Stimulated activated CD8-positive, alpha-beta memory T cell treated with anti-CD3 and anti-CD28 coated beads, Interleukin-4, amount 100 ng/mL, for 24 hours (primary cell): ENCODE measurements at places on chromosomes 1 and 21.

DNA sequence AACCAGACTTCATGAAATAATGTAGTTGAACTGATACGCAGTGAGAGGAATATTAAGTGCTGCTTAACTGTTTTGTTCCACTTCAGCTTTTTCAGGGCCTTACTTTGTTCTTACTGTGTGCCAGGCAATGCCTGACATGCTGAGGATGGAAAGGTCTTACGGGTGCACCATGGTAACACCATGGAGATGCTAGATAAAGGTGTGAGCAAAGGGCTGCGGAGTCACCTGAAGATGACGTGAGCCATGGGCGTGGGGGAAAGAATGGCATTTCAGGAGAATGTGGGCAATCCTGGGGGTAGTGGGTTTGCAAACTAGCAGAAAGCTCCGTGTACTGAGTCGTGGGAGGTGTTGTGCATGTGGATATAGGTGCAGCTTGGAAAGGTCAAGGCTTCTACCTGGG lies 27.3 kb downstream of the MAN1C1 start:
- no peak for DNase-seq

DNA sequence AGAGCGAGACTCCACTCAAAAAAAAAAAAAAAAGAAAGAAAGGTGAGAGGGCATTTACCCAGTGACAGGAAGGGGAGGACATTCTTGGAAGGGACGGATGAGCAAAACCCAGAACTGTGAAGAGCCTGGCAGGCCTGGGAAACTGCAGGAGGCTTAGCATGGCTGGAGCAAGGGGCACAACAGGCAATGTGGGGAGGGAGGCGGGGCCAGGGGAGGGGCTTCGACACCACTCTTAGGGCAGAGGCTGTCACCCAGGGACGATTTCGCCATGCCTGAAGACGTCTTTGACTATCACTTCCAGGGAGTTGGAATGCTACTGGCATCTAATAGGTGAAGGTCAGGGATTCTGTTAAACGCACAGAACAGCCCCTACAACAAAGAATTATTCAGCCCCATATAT lies 184.0 kb downstream of the HUNK start:
- no peak for DNase-seq

DNA sequence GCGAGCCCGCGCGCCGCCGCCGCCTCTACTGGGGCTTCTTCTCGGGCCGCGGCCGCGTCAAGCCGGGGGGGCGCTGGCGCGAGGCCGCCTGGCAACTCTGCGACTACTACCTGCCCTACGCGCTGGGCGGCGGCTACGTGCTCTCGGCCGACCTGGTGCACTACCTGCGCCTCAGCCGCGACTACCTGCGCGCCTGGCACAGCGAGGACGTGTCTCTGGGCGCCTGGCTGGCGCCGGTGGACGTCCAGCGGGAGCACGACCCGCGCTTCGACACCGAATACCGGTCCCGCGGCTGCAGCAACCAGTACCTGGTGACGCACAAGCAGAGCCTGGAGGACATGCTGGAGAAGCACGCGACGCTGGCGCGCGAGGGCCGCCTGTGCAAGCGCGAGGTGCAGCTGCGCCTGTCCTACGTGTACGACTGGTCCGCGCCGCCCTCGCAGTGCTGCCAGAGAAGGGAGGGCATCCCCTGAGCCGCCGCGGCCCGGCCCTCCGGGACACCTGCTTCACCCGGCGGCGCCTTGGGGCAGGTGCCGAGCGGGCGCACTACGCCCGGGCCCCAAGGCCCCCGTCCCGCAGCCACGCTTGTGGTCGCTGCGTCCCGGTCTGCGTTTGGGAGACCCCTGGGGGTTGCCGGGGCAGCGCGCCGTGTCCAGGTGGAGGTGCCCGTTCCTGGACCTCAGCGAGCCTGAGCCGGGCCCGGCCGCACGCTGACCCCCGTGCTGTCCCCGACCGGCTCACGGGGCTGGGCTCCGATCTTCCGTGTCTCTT lies 944 bp downstream of the B3GALT6 start:
- DNase-seq, result no peak

GRCh38 chr1:150474869-150475268 lies 12.3 kb upstream of the TARS2 start:
- DNase-seq, result no peak

DNA sequence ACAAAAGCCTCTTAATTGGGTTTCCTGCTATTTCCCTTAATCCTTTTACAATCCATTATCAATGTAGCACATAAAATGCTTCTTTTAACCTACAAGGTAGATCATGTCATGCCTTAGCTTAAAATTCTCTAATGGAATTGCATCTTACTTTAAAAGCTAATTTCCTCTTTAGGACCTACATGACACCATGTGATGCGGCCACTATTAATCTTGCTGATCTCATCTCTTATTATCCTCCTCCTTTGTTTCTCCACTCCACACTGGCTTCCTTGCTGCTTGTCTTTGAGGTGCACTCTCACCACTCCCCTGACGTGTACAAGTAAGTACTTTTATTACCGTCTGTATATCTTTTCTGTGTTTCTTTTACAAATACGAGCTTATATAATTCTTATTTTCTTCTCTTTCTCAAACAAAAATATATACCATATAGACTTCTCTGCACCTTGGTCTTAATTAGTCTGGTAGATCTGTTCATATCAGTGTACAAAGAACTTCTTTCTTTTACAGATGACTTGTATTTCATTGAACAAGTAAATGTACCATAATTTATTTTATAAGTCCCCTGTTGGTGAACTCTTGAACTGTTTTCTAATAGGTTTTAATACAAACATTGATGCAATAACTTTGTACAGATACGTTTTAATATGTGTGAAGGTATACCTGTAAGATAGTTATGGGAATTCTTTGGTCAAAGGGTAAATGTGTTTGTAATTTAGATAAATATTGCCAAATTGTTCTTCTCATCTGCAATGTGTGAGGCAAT lies 28.2 kb downstream of the GPR88 start:
- DNase-seq, result no peak

DNA sequence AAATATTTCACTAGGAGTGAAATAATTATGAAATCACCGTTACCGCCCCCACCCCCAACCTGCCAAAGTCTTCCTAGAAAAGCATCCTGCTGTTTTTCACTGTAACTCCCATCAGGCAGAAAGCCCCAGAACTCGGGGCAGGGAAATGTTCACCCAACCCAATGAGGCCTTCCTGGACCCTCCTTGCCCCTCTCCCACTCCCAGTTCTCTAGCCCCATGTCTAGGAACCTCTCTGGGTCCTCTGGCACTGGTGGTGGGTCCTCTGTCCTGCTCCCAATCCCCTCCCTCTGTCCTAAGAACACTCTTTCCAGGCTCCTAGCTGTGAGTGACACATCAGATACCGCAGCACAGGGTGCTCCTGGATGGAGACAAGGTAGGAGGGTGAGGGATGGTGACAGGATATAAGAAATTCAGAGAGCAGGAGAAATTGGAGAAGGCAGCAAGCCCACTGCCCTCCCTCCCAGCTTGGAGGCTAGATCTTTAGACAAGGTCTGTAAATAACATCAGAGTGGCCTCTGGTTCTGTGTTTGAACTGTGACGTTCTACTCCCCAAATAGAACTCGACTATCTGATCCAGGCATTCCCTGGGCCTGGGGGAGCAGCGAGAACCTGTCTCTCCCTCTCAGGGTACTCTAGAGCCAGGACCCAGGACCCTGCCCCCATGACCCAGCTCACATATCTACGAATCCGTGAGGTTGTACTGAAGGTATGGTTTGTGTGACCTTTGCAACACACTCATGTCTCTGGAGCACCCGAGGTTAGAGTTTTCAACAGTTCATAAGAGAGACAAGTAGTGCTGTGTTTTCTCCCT lies 23.3 kb upstream of the BTG2 start:
- DNase-seq, result no peak

DNA sequence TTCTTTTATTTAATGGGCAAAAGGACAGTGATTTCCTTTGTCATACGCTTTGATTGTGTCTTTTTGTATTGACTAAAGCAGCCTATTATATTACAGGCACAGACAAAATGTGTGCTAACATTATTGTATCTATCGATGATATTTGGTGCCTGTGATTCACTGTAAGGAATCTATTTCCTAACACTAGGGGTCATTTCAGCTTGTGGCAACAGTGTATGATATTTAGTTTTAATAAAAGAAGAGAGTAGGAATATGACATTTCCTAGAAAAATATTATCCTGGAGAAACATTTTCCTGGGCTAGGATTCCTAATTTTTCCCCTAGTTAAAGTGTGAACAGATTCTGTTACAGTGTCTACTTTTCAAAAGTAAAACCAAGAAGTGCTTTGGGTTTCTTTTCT lies 42.8 kb downstream of the TYW3 start:
- no peak for DNase-seq

DNA sequence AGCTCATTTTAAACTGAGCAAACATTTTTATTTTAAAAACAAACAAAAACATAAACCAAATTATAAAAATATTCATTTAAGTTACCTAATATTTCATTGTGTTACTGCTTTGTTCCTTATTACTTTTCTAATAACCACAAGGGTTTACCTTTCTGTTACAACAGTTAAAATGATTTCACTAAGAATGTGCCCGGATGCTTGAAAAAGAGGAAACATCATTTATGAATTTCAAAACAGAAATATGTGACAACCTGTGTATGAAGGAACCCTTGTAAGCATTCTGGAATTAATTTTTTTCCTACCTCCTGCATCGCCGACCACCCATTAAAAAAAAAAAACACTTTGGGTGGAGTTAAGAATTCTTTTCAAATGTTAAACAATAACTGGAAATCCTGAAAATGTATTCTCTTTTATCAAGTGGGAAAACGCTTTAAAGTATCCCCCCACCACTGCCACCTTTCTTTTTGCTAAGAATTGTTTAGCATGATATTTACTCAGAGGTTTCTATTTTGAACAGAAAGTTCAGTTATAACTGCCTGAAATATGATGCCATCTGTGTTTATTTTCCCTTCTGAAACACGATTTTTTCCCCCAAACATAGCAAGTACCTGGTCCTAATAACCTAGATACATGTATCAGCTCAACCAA lies 9.1 kb downstream of the CYYR1 start:
- DNase-seq, result no peak
